Stimulated activated CD8-positive, alpha-beta memory T cell treated with anti-CD3 and anti-CD28 coated beads, Interleukin-12 subunit alpha, Interleukin-12 subunit beta, amount 100 ng/mL, for 4 hours (primary cell): ENCODE measurements at places on chromosomes 7 and 10.

DNA sequence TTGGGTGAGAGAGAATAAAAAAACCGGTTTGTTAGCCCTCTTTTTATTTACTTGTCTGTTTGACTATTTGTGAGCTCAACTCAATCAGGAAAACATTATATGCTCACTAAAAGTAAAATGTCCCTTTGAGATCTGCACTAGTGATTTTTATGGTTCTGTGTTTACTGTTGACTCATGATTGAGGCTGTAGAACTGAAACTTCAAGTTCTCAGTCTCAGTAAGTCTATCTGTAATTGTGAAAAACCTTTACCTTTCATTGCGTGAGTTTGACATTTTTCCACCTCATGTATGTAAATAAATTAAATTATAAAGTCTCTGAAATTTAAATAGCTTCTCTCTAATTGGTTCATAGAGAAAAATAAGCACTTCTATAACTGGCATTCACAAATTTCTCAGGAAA, 17.0 kb upstream of the CASD1 start:
- no peak for DNase-seq

DNA sequence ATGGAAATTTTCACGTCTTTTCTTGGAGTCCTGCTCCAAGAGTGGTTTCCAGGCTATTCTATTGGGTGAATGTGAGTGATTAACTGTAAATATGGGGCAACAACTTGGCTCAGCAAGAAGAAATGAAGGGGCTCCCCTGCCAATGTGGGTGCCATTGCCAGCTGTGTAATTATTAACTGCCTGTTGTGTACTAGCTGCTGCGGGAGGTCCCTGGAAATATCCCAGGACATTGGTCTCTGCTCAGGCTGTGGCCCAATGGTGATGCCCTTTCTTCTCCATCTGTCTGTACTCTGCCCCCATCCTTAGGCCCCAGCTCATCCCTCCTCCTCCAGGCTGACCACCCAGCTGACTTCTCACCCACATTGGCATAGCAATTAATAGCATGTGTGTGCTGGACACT, 29.4 kb downstream of the NPTX2 start:
- DNase-seq: no peak

DNA sequence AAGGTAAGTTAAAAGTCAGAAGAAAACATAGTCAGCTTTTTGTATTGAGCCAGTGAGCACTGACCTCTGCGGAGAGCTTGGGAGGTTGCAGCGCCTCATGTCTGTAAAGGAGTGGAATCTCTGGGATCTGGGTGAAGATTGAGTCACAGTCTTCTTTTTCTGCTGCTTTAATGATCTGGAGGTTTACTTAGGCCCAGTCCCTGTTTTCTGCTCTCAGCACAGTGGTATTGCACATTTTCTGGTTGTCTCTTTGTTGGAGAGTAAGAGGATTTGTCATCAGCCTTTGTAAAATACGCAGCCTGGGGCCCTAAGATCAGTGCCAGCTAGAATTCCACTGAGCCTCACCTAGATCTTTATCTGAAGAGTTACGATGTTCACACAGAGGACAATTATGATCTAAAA, 58.3 kb upstream of the GJD4 start:
- DNase-seq: no peak

- no peak for DNase-seq
Observed at GRCh38 chr7:23168111-23168885, 13.6 kb upstream of the NUP42 start.

DNA sequence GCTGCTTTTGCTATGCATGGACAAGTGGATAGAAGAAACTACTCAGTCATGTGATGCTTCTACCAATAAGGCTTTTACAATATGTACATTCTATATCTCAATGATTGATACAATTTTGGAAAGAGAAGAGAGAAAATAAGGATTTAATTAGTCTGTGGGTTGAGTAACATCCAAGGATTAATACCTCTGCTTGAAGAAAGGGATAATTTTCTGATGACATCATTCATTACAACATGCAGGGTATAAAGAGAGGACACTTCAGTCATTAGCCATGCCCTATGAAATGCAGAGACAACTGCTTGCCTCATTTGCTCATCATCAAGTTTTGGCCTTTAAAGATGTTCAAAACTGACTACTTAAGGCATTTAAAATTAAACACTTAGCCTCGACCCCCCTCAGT, 237.3 kb downstream of the AHR start:
- no peak for DNase-seq

- DNase-seq: no peak
Observed at GRCh38 chr7:159154243-159154642, 9.6 kb upstream of the VIPR2 start.

DNA sequence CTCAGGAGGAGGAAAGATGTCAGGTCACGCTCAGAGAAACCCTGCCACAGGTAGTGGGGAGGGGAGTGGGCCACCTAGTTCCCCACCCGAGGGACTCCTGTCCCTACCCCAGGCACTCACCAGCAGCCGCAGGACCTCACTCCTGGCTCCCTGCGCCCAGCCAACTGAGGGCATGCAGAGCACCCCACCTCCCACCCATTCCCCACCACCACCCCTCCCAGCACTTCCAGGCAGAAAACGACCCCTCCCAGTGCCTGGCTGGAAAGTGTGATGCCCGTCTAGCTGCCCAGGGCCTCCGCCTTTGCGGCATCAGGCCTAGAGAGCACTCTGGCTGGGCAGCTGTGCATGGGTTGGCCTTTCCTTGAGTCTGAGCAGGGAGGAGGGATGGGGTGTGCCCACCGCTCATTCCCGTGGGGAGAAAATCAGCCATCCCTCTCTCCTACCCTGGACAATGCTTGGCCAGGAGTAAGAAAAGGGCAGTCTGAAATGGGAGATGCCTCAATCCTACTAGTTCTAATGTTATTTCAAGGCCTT, 1.3 kb downstream of the C10orf105 start:
- no peak for DNase-seq

GRCh38 chr10:124700293-124701037, 43.7 kb downstream of the FAM53B start:
- DNase-seq: no peak

DNA sequence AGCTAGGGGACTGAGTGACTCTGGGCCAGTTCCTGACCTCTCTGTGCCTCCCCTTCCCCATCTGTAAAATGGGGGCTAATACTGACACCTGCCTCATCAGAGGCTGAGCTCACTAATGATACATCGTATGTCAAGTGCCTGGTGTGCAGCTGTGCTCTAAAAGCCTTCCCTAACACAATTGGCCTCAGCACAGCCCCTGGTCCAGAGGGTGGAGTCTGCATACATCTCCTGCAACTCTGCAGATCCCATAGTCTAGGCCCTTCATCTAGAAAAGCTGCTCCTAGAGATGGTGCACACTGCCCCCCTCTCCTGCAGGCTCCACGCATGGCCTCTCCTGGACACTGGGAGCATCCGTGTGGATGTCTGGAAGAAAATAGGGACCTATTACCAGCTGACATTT, 255.0 kb downstream of the RPS24 start:
- DNase-seq: no peak

GRCh38 chr7:20284771-20285143, 45.9 kb upstream of the ITGB8 start:
- DNase-seq: no peak

- DNase-seq: no peak
Observed at GRCh38 chr10:45592926-45593325, 79.6 kb downstream of the ZFAND4 start.

DNA sequence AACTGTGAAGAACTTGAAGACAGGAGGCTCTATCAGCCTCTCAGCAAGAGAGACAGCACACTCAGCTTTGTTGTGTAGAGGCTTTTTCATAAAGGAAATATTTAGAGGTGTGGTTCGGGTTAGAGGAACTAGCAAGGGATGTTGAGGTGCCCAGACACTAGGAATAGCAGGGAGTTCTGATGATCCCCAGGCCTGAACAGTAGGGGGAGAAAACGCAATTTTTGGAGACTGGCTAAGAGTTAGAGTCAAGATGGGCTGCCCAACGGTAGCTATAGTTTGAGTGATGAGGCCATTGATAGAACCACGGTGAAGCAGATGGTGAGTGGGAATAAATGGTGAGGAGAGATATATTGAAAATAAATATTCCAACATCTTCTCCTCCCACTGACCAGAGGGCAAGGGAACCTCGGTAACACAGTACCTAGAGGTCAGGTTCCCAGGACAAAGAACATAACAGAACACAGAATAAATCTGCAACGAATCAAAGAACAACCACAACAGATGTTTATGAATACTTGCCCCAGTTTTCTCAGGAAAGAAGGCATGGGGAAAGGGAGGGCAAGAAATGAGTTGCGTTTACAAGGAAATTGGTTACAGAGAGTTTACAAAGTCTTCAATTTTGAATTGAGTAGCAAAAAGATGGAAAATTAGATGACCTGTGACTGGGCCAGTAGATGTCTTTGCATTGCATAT, 24.2 kb upstream of the BPGM start:
- DNase-seq: no peak

GRCh38 chr10:51257511-51258248, 183.4 kb downstream of the PRKG1 start:
- DNase-seq: no peak

GRCh38 chr10:18984531-18984930, 64.1 kb upstream of the MALRD1 start:
- no peak for DNase-seq

GRCh38 chr10:8159341-8160165, 105.1 kb downstream of the GATA3 start:
- no peak for DNase-seq

DNA sequence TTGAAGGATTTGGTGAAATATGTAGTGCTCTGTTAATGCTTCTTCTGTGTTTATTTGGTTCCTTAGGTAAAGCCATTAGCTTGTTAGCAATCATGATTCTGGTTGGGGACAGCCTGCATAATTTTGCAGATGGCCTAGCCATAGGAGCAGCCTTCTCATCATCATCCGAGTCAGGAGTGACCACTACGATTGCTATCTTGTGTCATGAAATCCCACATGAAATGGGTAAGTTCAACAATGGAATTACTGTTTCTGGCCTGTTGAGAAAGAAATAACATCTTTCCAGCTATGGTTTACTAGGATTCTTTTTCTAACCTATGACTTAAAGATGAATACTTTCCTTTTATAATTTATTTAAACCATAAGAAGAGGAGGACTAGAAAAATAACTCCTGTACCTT, 48.9 kb downstream of the SLC39A12 start:
- no peak for DNase-seq

- DNase-seq: no peak
Observed at GRCh38 chr7:156773966-156774365, 119.0 kb downstream of the LMBR1 start.

- no peak for DNase-seq
Observed at GRCh38 chr10:123229927-123230630, 75.9 kb downstream of the BUB3 start.

- DNase-seq: no peak
Observed at GRCh38 chr10:112335111-112335867, 38.6 kb upstream of the ACSL5 start.

DNA sequence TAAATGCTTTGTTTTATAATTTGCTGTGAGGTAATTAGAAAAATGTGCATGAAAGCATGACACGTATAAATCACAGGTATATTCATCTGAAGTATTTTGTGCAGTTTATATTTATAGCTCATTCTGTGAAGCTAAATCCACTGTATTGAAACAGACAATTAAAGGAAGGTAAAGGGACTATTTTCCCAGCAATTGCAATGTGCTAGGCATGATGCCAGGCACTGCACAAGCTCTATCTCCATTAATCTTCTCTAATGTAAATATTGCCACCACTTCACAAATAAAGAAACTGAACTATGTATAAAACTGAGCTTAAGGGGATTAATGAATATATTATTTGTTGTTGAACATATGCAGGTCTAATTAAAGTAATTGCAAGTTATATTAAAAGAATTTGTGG, 1012.5 kb downstream of the NRG3 start:
- DNase-seq: no peak

DNA sequence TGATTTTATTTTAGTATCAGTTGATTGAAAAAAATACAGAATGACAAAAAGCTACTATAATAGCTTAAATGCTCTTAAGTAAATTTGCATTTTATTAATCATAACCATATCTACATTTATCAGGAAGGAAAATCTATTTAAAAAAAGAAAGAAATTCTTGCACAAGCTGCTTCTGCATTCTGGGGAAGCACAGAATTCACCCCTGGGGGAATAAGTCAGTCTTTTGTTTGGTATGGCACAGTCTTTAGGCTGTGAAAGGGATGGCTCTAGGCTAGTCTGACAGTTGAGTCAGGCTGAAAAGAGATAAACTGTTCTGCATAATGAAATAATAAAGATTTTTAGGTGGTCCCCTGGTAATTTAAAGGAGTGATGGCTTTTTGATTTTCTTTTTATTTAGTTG, 37.9 kb downstream of the HTR7 start:
- DNase-seq: no peak

DNA sequence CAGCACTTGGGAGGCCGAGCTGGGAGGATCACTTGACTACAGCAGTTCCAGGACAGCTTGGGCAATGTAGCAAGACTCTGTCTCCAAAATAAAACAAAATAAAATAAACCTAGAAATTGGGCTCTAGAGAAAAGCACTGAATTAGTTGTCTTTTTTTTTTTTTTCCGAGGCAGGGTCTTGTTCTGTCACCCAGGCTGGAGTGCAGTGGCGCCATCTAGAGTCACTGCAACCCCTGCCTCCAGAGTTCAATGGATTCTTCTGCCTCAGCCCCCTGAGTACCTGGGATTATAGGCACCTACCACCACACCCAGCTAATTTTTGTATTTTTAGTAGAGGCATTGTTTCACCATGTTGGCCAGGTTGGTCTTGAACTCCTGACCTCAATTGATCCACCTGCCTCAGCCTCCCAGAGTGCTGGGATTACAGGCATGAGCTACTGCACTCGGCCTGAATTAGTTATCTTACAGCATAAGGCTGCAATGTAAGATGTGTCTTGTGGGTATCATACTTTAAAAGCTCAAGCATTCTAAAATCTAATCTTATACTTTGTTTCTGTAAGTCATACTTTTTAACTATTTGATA, 12.8 kb downstream of the MEIG1 start:
- DNase-seq: no peak

GRCh38 chr10:87702973-87703294, 43.3 kb downstream of the PAPSS2 start:
- DNase-seq: no peak

- DNase-seq: no peak
Observed at GRCh38 chr7:86911659-86912058, 147.8 kb downstream of the ELAPOR2 start.

- DNase-seq: no peak
Observed at GRCh38 chr7:147235645-147236382, 1119.2 kb downstream of the CNTNAP2 start.

GRCh38 chr7:118214833-118215182, 9.7 kb upstream of the ANKRD7 start:
- DNase-seq: no peak

- no peak for DNase-seq
Observed at GRCh38 chr10:75588031-75588430, 156.6 kb downstream of the LRMDA start.

GRCh38 chr10:114174695-114175188, 739 bp upstream of the CCDC186 start:
- no peak for DNase-seq

DNA sequence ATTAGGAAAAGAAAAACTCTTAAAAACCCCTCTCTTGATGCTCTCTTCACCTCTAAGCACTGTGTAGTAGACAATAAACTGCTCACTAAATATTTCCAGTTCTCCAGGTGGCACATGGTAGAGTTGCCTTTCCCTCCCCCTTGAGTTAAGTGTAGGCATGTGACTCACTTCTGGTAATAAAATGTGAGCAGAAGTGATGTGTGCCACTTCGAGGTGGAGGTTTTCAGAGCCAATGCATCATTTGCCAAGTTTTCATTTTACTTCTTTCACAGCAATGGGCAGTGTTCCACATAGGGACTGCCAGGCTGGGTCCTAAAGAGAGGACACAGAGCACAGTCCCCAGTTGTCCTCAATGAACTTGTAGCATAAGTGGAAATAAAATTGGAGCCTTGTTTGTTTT, 131.6 kb upstream of the NPY start:
- no peak for DNase-seq

GRCh38 chr7:119733127-119733879, 539.7 kb upstream of the KCND2 start:
- no peak for DNase-seq
